Caco-2 (cell line): ENCODE measurements at places on chromosomes 1 and 21.

DNA sequence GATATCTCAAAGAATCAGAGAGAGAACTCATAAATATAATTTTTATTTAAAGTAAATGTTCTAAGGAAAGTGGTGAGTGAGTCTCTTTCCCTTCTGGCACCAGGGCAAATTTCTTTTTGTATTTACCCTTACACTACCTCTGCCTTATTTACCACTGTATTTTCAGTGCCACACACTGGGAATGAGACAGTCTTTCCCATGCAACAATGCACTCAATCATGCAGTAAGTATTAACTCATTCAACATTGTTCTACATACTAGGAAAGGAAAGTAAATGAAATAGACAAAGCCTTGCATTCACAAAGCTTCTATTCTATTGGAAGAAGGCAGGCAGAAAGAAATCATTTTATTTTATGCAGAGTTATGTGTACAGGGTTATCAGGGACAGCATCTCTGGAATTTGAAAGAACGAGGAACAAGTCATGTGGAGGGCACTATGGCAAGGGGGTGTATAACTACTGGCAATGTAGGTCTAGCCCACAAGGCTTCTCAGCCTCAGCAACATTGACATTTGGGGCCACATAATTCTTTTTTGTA is 129.8 kb upstream of the PRDX6 start:
- DNase-seq = no peak

- no peak for DNase-seq
These were observed 29.2 kb downstream of the C1orf185 start for GRCh38 chr1:51131185-51131584.

GRCh38 chr1:58031416-58031815 is 515.1 kb downstream of the OMA1 start:
- no peak for DNase-seq

GRCh38 chr1:172719694-172720138 is 60.8 kb downstream of the FASLG start:
- DNase-seq = peak; percentile 60

GRCh38 chr1:78475888-78476610 is 14.7 kb upstream of the PTGFR start:
- no peak for DNase-seq

DNA sequence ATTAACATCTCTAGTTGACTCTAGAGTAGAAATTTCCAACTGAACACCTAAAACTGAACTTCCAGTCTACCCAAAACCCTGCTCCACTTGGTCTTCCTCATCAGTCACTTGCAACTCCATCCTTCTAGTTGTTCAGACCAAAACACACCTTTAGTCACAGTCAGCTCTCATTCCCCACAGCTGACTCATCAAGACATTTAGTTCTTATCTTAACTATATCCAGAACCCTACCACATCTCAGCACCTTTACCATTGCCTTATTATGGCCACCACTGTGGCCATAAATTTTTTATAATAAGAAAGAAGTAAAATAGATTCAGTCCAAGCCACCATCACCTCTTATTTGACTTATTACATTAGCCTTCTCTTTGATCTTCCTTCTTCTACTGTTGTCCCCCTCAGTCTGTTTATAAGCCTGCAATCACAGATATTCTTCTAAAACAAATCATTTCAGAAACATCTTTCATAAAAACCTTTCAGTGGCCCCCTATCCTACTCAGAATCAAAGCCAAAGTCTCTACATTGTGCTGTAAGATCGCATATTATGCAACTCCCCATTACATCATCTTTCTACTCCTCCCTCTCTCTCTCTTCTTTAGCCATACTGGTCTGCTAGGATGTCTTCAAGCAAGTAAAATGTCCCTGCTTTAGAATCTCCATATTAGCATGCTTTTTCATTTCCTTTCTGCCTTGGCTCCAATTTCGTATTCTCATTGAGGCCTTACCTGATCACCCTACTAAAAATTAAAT is 275.9 kb downstream of the LRRC40 start:
- DNase-seq = no peak

DNA sequence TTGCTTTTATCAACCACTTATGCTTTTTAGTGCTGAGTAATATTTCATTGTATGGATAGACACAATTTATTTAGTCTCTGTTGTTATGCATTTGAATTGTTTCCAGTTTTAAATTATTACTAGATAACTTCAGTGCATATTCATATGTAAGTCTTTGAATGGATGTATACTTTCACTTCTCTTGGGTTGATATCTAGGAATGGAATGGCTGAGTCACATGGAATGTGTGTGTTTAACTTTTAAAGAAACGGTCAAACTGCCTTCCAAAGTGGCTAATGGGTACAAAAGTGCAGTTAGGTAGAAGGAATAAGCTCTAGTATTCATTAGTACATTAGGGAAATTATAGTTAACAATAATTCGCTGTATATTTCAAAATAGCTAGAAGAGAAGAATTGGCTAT is 82.4 kb downstream of the NPHS2 start:
- DNase-seq = no peak

DNA sequence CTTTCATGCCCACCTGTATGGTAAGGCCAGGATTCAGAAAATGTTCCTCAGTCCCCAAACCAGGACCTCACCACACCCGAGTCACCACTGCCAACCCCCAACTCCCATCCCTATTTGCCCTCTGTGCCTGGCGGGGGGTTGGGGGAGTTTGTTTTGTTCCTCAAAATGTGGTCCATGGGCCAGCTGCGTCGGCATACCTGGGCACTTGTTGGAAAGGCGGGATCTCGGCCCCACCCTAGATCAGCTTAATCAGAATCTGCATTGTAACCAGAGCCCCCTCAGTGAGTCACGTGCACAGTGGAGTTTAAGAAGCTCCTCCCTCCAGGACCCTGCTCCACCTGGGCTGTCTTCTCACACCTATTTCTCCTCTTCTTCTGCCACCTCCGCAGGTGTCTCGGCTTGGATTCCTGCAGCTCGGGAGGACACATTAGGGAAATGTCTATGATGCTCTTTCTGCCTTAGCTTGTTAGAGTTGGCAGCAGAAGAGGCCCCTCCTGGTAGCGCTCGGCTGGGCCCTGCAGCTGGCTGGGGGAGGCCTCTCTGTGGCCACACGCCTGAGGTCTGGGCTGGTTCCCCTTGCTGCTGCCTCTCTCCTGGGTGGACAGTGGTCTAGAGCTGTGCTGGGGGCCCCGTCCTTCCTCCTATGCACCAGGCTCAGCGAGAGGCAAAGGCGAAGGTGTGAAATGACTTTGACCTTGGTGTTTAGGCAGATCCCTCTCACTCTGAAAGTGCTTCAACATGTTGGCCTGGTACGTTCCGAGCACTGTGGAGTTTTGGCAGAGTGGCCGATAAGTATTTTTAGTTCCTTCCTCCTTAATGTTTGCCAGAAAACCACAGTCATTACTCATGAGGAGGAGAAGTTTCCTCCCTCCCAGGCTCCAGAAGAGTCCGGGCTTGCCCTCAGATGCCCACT is 41.8 kb upstream of the CAMTA1 start:
- DNase-seq = no peak
